ENCODE measurements at places on chromosomes 12 and 14. TPM values are rescaled to one million over a fixed set of nuclear protein-coding genes. Genes with fewer than 3 reads are reported as not detected.

Gene MYH7
- 0.42 TPM for total RNA-seq

Gene EFS
- 0.42 TPM for total RNA-seq

DNA sequence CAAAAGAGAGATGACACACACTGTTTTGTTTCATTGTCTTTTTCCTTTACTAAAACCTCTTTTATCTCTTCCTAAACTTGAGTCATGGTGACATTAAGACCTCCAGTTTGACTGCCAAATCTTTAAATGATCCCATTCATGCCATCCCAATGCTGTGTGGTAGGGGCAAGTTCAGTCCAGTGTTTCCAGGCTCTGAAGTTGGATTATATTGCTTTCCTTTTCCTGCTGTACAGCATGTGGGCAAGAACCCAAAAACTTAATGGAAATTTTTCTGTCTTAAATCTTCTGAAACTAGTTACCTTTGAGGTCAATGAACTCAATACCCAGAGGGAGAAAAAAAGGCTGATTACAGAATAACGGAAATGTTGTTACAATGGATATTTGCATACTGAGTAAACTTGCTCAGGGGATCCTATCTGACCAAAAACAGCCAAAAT lies 187.1 kb upstream of the FAR2 start:
- no peak overlapping the region for H3K4me3 ChIP-seq
- no peaks in the 10 kb centered on the region for H3K4me1 ChIP-seq
- no peaks in the 10 kb centered on the region for H3K36me3 ChIP-seq

Gene ZNF268
- 23.0 TPM for total RNA-seq

GRCh38 chr12:42608196-42608825 lies 18.8 kb upstream of the PRICKLE1 start:
- H3K36me3 ChIP-seq, result no peaks in the 10 kb centered on the region
- no peaks in the 10 kb centered on the region for H3K27me3 ChIP-seq
- no peak overlapping the region for H3K4me3 ChIP-seq
- H3K27ac ChIP-seq, result no peak overlapping the region
- no peak for DNase-seq
- H3K4me1 ChIP-seq, result no peaks in the 10 kb centered on the region

Gene LRRC10
- not detected for total RNA-seq

GRCh38 chr14:23320584-23321571 lies at the start of gene PABPN1:
TSS of gene PABPN1 (plus strand) at chr14:23321457. CDS start at chr14:23321470, 13 bp downstream.
- H3K4me3 ChIP-seq, result peak within 1 kb of the TSS; percentile 96
- peak; percentile 97 for DNase-seq
- H3K4me1 ChIP-seq, result peaks cover 22% of the 10 kb centered on the region
- peaks cover 22% of the 10 kb centered on the region for H3K36me3 ChIP-seq
- peak within 1 kb of the TSS; percentile 95 for H3K27ac ChIP-seq

DNA sequence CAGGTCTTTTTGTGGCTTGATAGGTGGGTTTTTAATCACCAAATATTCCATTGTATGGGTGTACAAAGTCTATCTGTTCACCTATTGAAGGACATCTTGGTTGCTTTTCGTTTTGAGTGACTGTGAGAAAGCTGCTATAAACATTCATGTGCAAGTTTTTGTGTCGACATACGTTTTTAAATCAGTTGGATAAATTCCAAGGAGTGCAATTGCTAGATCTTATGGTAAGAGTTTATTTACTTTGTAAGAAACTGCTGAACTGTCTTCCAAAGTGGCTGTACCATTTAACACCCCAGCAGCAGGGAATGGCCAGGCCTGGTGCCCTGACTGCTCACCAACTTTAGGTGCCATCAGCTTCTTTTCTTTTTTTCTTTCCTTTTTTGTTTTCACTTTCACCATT lies 45.5 kb upstream of the C14orf180 start:
- no peaks in the 10 kb centered on the region for H3K27me3 ChIP-seq
- H3K4me3 ChIP-seq, result no peak overlapping the region
- no peaks in the 10 kb centered on the region for H3K36me3 ChIP-seq
- DNase-seq, result no peak
- H3K27ac ChIP-seq, result no peak overlapping the region
- no peaks in the 10 kb centered on the region for H3K4me1 ChIP-seq

DNA sequence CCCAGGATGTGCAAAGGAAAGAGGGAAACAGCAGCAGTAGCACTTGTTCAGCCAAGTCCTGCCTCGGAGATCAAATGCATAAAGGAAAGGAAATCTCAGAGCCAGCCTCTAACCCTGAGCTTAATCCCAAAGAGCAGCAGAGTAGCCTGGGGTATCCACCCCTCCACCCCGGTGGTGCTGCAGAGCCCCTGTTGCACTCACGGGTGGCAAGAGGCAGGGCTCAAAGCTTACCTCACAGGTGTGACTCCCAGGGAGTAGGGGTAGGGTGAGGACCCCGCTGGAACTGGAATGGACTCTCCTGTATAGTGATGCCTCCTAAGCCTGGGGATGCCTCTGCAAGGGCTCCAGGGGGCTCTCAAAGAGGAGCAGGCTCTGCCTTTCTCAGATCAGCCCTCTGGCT lies 211.1 kb downstream of the CACNA1C start:
- H3K36me3 ChIP-seq, result no peaks in the 10 kb centered on the region
- no peak overlapping the region for H3K4me3 ChIP-seq
- no peak for DNase-seq
- H3K27ac ChIP-seq, result no peak overlapping the region

Gene UBE2N
- 63.7 TPM for total RNA-seq

- H3K27me3 ChIP-seq, result no peaks in the 10 kb centered on the region
- H3K27ac ChIP-seq, result no peak overlapping the region
- no peak overlapping the region for H3K4me3 ChIP-seq
These were observed 105.0 kb upstream of the FOXN3 start for GRCh38 chr14:89521988-89522387.

- H3K36me3 ChIP-seq, result no peaks in the 10 kb centered on the region
- H3K27me3 ChIP-seq, result no peaks in the 10 kb centered on the region
- no peak overlapping the region for H3K4me3 ChIP-seq
- DNase-seq, result no peak
- no peaks in the 10 kb centered on the region for H3K4me1 ChIP-seq
- H3K27ac ChIP-seq, result no peak overlapping the region
These were observed 63.7 kb downstream of the ZNF664 start for GRCh38 chr12:124036657-124037109.

Gene THAP2
- total RNA-seq, result 1.5 TPM

DNA sequence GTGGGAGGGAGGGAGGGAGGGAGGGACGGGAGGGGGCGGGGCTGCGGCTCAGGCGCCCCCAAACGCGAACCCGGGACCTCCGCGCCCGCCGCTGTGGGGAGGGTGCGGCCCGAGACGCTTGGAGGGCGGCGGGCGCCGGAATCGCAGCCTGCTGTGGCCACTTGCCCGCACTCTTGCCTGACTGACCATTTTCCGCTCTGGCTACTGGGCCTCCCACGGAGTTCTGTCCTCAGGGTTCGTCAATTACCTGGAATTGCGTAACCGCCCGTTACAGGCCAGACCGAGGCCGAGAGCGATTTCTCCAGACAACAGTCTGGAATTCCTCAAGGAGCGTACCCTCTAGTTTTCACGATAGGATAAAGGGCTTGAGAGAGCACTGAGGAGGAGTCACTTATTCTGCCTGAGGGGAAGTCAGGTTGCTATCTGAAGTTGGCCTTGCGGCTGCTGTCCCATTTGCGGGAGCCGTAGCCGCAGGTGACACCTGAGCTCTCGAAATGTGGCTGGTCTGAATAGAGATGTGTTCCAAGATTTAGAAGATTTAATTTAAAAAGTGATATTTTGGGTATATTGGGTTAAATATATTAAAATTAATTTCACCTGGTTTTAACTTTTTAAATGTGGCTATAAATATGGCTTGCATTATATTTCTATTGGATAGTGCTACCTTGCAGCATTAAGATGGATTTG lies 446 bp upstream of the ZNF641 start:
- no peak for DNase-seq
- H3K36me3 ChIP-seq, result peaks cover 3% of the 10 kb centered on the region
- H3K27me3 ChIP-seq, result no peaks in the 10 kb centered on the region
- peak overlapping the region; percentile 90 for H3K27ac ChIP-seq

DNA sequence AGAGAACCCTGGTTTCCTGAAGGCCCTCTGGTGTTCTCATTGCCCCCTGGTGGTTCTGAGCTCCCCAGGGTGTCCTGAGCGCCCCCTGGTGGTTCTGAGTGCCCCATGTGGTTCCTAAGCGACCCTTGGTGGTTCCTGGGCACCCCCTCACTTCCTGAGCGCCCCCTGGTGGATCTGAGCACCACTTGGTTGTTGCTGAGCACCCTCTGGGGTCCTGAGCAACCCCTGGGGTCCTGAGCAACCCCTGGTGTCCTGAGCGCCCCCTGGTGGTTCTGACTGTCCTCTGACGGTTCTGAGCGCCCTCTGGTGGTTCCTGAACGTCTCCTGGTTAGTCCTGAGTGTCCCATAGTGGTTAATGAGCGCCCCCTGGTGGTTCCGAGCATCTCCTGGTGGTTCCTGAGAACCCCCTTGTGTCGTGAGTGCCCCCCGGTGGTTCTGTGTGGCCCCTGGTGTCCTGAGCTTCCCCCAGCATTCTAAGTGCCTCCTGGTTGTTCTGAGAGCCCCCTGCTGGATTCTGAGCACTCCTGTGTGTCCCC lies 568.3 kb downstream of the TMEM121 start:
- H3K4me3 ChIP-seq, result no peak overlapping the region
- H3K27ac ChIP-seq, result no peak overlapping the region
- no peaks in the 10 kb centered on the region for H3K4me1 ChIP-seq
- H3K27me3 ChIP-seq, result no peaks in the 10 kb centered on the region
- DNase-seq, result no peak

DNA sequence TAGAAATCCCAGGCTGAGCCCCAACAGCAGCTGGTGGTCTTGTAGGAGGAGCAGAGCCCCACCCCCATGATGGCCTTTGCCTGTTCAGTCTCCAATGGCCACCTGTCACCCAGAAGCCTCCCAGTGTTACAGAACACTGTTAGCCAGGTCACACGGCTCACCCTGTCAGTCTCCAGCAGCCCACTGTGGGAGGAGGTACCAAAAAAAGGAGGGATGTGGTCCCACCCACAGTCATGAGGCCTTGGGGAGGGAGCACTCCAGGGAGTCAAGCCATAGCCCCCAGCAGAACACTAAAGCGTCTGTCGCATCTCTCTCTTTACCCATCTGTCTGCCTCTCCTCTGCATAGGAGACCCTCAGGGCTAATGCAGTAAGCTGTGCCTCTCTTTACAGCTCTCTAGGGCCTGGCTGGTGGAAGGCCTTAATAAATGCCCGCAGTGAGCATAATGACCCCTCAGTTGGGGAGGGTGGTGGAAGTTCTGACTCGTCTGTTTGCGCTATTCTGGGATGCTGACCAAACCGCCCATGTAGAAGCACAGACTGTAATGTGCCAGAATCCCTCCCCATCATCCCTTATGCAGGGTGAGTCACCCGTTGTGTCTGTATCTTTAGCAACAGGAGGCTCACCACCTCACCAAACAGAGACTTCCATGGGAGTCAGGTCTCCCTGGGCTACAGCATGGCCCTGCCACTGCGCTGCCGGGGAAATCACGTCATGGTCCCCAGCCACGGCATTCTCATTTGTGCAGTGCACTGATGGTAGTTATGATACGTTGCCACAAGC lies 14.6 kb downstream of the C14orf132 start:
- H3K36me3 ChIP-seq, result no peaks in the 10 kb centered on the region
- no peak overlapping the region for H3K4me3 ChIP-seq
- no peaks in the 10 kb centered on the region for H3K27me3 ChIP-seq

Gene TAS2R8
- 0.25 TPM for total RNA-seq

- no peak for DNase-seq
- peaks cover 7% of the 10 kb centered on the region for H3K4me1 ChIP-seq
- no peak overlapping the region for H3K4me3 ChIP-seq
- H3K27me3 ChIP-seq, result no peaks in the 10 kb centered on the region
These were observed 34.4 kb downstream of the LIMA1 start for GRCh38 chr12:50248883-50249282.

DNA sequence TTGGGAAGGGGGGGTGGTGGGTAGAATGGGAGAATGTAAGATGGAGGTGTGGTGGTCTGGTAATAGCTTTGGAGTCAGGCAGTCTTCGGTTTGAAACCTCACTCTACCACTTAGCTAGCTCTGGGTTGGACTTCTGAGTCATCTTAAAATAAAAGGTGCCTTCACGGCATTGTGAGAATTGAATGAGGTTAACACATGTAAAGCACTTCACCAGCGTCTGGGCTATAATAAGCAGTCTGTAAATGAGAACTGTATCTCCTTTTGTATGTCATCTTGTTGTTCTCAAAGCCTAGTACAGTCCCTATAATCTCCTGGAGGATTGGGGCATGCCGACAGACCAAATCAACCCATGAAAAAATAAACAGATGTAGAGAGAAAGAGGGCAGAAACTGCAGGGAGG lies 11.2 kb downstream of the C2CD5 start:
- peaks cover 10% of the 10 kb centered on the region for H3K36me3 ChIP-seq
- no peak for DNase-seq
- H3K4me1 ChIP-seq, result peaks cover 3% of the 10 kb centered on the region
- H3K27me3 ChIP-seq, result no peaks in the 10 kb centered on the region

- no peaks in the 10 kb centered on the region for H3K36me3 ChIP-seq
- no peak for DNase-seq
- H3K27ac ChIP-seq, result no peak overlapping the region
These were observed 220.0 kb downstream of the RASSF9 start for GRCh38 chr12:85616201-85616600.

DNA sequence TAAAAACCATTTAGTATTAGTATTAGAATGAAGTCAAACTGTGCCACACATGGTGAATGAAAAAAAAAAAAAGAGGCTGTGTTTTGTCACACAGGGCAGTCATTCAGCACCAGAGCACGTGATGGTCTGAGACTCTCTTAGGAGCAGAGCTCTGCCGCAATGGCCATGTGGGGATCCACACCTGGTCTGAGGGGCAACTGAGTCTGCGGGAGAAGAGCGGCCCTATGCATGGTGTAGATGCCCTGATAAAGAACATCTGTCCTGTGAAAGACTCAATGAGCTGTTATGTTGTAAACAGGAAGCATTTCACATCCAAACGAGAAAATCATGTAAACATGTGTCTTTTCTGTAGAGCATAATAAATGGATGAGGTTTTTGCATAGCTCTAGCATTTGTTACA lies 12.2 kb upstream of the BDKRB1 start:
- no peak overlapping the region for H3K27ac ChIP-seq
- H3K36me3 ChIP-seq, result no peaks in the 10 kb centered on the region
- DNase-seq, result no peak
- H3K27me3 ChIP-seq, result peaks cover 3% of the 10 kb centered on the region
- no peak overlapping the region for H3K4me3 ChIP-seq

Gene CSRP2
- 3.7 TPM for total RNA-seq
